ENCODE measurements at places on chromosomes 6 and 20. TPM values are rescaled to one million over a fixed set of nuclear protein-coding genes. Genes with fewer than 3 reads are reported as not detected.

DNA sequence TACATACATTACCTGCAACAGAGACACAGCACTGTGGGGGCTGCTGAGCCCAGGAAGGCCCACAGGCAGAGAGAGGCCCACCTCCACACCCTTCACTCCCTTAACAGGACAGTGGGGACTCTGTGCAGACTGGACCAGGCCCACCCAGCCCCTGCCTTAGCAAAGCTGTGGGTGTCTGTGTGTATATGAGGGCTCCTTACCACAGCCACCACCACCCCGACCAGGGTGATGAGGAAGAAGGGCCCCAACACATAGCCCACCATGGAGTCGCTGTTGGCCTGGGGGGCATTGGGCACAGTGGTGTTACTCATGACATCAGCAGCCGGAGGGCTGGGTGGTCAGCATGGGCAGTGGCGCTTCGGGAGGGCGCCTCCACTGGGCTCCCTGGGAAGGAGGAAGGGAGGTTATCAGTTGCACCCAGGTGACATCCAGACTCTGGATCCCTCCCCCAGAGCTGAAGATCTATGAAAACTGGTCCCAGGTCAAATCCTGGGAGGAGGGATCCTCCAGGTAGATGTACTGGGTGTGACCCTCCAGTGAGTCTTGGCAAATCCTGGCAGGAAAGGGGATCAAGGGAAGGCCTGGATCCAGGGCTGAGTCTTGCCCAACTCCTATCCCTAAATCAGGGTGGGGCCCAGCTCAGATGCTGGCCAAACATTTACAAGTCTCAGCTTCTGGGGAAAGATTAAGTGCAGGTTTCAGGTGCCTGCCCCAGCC lies 1.2 kb downstream of the SMIM29 start:
- no peak for DNase-seq

Gene SLC35F1
- total RNA-seq = 6.1 TPM

GRCh38 chr6:134533991-134534390 lies 216.1 kb upstream of the SGK1 start:
- DNase-seq = no peak

Gene GPR63
- total RNA-seq = 4.2 TPM

DNA sequence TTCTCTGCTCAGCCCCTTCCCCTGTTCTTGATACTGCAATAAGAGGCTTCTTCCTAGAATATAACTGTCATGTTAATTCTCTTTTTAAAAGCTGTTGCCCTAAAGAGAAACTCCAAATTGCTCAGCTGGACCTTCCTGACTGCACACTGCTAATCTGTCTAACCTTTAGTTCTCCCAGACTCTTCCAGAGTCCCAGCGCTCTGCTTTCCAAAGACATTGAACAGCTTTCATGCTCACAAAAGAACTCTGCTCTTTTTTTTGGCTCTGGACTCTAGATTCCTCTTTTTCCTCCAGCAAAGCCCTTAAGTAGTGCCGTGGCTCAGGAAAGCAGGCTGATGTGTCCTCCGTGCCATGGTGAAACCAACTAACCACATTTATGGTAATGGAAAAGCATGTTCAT lies 356.6 kb upstream of the RSPO3 start:
- no peak for DNase-seq

GRCh38 chr20:63000958-63001357 lies 5.8 kb downstream of the BHLHE23 start:
- DNase-seq = no peak

Gene LRP11
- total RNA-seq = 66.4 TPM

Gene SNAP25
- 12.5 TPM for total RNA-seq

- DNase-seq = no peak
Measured at GRCh38 chr6:143426026-143426425, 24.5 kb downstream of the ADAT2 start.

DNA sequence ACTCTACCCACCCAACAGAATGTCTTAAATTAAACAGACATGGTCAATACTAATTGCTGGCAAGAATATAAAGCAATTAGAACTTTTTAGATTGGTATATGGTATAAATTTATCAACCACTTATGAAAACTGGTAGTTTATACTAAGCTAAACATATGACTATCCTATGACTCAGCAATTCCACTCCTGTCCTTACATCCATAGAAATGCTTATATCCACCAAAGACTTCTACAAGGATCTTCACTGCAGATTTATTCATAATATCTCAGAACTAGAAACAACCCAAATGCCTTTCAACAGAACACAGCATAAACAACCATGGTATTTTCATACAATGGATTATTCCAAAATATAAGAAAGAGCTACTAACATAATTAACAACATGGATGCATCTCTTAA lies 4.6 kb downstream of the ZNF184 start:
- no peak for DNase-seq

- no peak for DNase-seq
Measured at GRCh38 chr20:51659491-51660050, 108.6 kb downstream of the ATP9A start.

Gene SLC22A3
- total RNA-seq = 0.87 TPM

- DNase-seq = no peak
Measured at GRCh38 chr6:35427851-35428321, 24.3 kb upstream of the FANCE start.

DNA sequence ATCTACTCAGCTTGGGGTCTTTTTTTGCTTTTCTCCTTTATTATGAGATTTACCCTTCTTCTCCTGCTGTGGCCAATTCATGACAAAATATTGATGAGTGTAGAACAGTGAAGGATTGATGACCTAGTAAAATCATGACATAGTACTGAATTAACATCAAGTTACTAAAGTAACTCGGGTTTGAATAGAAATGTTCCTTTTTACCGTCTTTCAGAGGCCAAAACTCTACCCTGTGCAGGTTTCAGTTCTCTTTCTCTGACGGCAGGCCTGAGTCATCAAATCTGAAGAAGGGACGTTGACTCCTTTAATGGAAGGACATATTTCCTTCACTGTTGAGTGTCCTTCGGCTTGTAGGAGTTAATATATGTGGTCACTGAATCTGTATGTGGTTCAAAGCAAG lies 80.7 kb downstream of the RREB1 start:
- DNase-seq = no peak

Gene HLA-DRB1
- total RNA-seq = 88.9 TPM

DNA sequence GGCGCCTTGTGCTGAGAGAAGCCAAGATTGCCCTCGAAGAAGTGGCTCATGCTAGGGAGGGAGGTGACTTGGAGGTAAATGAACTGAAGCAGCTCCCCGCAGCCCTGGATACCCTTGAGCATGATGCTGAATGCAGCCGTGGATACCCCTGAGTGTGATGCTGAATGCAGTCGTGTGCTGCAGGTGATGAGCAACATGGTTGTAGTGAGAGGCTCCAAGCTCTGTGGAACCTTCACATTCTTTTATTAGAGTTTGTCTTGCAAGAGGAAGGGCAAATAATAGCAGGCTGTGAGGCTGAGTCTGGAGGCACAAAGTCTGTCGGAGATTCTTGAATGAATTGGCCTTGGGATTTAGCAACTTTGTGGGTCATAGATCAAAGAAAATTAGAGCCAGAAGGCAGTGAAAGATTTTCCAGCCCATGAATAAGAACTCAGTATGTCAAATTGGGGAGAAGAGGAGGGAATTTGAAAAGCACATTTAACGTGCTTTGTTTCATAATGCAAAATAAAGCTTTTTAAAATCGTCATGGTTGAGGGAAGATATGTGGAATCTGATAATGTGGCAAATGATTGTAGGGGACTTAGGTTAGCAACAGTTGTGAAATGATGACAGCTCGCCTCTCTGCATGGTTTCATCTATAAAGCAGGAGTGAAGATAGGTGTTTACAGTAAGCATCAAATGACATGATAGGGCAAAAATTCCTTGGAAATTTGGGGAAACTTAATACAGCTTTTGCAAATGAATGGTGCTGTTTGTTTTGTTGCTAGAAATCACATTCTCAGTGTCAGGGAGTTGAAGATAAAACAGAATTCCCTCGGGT lies 120.1 kb upstream of the TIAM2 start:
- DNase-seq = no peak

Gene NHLRC1
- total RNA-seq = 3.5 TPM

All from type B pancreatic cell (in vitro differentiated cells).